ENCODE measurements at places on chromosomes 5 and 9. TPM values are rescaled to one million over a fixed set of nuclear protein-coding genes. Genes with fewer than 3 reads are reported as not detected.

- no peak for DNase-seq
These were observed 275.9 kb upstream of the WWC1 start for GRCh38 chr5:168015506-168015905.

- no peak for DNase-seq
These were observed 26.7 kb downstream of the FOXI1 start for GRCh38 chr5:170132269-170132975.

GRCh38 chr5:62606878-62607277, 28.3 kb downstream of the LRRC70 start:
- no peak for DNase-seq

The HAPLN1 gene
- total RNA-seq = not detected

The LRRC19 gene
- total RNA-seq = not detected

The ROPN1L gene
- total RNA-seq = not detected

Data from CD8-positive, alpha-beta memory T cell (primary cell).